Muscle of arm (tissue), 14 donors: ENCODE measurements at places on chromosomes 4 and X. TPM values are rescaled to one million over a fixed set of nuclear protein-coding genes. Genes with fewer than 3 reads are reported as not detected.
A peak's percentile ranks its signal among the peaks of the same experiment; 100 is the strongest.

SSX1 gene
- not detected for polyA plus RNA-seq

DNA sequence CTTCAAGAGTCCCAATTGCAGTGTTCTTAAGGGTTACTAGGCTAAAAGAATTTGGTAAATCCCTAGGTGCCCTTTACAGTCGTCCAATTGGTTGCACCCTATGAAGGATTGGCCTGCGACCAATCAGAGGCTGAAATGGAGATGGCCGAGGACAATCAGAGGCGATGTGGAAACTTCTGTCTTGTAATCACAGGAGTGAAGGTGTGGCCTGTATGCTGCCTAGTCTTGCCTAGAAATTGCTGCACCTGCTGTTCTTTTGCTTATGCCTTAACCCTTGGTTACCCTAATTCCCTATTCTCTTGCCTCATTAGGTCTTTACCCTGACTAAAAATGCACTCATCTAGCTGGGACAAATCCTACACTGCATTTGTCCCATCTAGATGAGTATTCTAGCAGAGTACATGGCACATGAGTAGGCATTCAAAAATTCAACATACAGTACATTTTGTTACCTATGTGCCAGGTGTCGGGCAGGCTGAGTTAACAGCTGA, 1.0 kb upstream of the DCK start:
- DNase-seq = no peak

DNA sequence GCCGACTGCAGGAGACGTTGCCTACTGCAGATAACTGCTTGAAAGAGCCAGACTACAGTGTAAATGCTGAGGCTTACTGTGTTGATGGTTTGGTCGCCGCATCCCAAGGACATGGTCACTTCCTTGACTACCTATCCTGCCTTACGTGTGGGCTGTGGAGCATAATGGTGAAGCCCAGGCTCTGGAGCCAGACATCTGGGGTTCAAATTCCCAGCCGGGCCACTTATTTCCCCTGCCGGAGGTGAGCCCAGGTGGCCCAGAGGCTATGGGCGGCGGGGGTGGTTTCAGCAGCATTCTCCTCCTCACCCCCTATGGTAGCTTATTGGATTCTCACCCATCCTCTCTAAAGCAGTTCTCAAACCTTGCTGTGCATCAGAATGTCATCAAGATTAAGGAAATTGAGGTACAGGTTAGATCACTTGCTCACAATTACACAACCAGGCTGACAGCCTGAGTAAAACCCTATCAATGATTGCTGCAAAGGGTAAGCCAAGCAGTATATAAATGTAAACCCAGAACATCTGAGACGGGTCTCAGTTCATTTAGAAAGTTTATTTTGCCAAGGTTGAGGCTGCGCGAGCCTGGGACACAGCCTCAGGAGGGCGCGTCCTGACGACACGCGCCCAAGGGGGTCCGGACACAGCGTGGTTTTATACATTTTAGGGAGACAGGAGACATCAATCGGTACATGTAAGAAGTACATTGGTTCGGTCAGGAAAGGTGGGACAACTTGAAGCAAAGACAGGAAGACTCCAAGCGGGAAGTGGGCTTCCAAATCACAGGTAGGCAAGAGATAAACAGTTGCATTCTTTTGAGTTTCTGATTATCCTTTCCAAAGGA, 48.5 kb downstream of the EVC start:
- DNase-seq = no peak

GRCh38 chr4:38670939-38671591, 7.1 kb downstream of the KLF3 start:
- DNase-seq = no peak

DNA sequence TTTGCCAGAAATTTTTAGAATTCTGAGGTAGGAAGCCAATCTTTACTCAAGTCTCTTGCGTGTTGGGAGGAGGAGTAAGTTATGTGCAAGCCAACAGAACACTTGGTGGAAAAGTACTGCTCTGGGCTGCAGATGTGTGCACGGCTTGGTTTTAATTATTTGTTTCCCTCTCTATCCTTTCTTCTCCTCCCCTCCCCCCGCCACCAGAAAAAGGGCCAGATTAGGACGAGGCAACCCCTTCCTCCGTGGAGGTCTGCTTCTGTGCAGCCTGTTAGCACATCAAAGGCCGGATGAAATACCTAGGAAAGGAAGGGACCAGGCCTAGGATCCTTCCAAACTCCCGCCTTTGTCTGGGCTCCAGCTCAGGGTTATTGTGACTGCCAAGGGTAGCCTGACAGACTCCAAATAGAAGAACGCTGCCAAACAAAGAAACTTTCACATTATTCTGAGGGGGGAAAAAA, 1.0 kb upstream of the PGRMC1 start:
- DNase-seq = peak; percentile 72

MXRA5 gene
- 137 TPM for polyA plus RNA-seq

DNA sequence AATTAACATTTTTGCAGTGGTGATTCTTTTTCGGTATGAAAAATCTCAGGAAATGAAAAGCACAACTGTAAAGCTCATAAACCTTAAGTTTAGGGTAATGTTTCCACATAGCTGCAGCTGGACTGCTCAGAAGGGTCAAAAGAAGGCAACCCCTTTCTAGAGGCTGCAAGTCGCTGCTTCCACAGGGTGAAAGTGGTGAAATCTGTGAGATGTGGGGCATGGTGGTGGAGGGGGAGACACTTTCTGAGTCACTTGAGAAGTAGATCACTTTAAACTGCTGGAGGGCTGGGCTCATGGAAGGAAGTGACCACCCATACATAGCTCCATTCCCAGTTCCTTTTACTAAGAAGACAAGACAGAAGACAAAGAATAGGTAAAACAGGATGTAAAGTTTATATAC, 8.7 kb downstream of the SFRP2 start:
- no peak for DNase-seq

TMLHE gene
- polyA plus RNA-seq = 24.1 TPM

ATP2B3 gene
- polyA plus RNA-seq = 0.48 TPM

DNA sequence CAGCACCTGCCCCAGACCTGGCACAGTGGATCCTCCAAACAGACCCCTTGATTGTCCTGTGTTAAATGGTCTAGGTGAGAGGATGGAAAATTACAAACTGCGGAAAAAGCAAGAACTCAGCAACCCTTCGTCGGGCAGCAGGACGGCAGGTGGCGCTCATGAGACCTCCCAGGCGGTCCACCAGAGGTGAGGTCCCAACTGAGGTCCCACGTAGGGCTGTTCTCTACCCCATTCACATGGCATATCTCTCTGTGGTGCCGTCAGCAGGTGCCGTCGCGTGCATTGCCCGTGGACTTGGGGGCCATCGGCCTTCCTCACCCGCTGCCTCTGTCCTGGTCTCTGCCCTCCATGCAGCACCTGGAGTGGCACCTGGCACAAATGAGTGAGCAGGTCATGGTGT, 88.2 kb downstream of the CRMP1 start:
- no peak for DNase-seq

GRCh38 chr4:2649604-2650114, 106.5 kb downstream of the TNIP2 start:
- no peak for DNase-seq

DMD gene
- polyA plus RNA-seq = not detected

DNA sequence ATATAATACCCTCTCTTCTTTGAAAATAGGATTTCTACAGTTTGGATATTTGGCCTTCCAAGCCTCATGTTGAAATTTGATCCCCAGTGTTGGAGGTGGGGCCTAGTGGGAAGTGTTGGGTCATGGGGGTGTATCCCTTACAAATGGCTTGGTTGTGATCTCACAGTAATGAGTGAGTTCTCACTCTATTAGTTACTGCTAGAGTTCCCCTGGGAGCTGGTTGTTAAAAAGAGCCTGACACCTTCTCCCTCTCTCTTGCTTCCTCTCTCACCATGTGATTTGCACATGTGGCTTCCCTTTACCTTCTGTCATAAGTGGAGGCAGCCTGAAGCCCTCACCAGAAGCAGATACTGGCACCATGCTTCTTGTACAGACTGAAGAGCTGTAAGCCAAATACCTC, 73.9 kb downstream of the HDAC8 start:
- no peak for DNase-seq

DNA sequence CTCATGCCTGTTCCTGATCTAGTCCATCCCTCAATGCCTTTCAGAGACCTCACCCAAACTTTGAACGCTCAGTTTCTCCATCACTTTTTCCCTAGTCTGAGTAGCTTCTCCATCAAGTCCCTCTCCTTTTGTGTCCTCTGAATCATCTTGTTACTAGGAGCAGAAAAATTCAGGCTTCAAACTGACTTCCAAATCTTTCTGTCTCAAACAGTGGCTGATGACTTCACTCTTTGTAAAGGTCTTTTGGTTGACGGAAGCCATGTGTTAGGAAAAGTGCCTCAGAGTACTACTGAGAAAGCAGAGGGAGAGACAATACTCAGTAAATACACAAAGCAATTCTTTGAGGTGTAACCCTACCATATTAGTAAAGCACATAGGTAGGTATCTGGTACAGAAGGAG, 65.7 kb upstream of the CAMK2D start:
- DNase-seq = no peak

- DNase-seq = no peak
Measured at GRCh38 chr4:102778720-102779119, 18.0 kb upstream of the MANBA start.
